ENCODE measurements at places on chromosomes 16 and 17.

GRCh38 chr17:10585529-10585928 is 36.1 kb upstream of the MYH2 start:
- peaks cover 37% of the 10 kb centered on the region for H3K27me3 ChIP-seq
- H3K4me3 ChIP-seq: no peak overlapping the region
- no peaks in the 10 kb centered on the region for H3K36me3 ChIP-seq
- DNase-seq: no peak
- no peak overlapping the region for H3K27ac ChIP-seq

DNA sequence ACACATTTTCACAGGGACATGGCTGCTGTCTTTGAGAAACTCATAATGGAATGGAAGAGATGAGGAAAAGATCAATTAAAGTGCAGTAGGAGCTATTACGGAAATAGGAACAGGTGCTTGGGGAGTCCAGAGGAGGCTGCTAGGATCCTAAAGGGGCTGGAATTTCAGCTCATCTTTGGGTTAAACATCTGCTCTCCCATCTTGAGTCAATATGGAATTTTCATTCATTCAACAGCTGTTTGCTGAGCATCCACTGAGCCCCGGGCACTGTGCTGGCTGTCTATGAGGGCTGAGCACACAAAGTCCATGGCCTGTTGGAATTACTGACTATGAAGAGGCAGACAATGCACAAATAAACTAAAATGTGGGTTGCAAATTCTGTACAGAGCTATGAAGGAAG is 47.9 kb downstream of the ASIC2 start:
- peaks cover 30% of the 10 kb centered on the region for H3K27me3 ChIP-seq
- no peak overlapping the region for H3K27ac ChIP-seq
- H3K36me3 ChIP-seq: no peaks in the 10 kb centered on the region
- DNase-seq: no peak
- no peaks in the 10 kb centered on the region for H3K4me1 ChIP-seq

- DNase-seq: no peak
- no peaks in the 10 kb centered on the region for H3K4me1 ChIP-seq
- H3K27me3 ChIP-seq: peaks cover 28% of the 10 kb centered on the region
- no peak overlapping the region for H3K27ac ChIP-seq
- H3K36me3 ChIP-seq: peaks cover 3% of the 10 kb centered on the region
These were observed 31.5 kb downstream of the WSCD1 start for GRCh38 chr17:6101706-6102105.

GRCh38 chr17:29341726-29342125 is 47.8 kb upstream of the NUFIP2 start:
- DNase-seq: no peak
- H3K4me3 ChIP-seq: no peak overlapping the region
- no peak overlapping the region for H3K27ac ChIP-seq

GRCh38 chr17:79561486-79562133 is 49.2 kb downstream of the RBFOX3 start:
- H3K36me3 ChIP-seq: peaks cover 3% of the 10 kb centered on the region
- peaks cover 69% of the 10 kb centered on the region for H3K27me3 ChIP-seq
- no peak overlapping the region for H3K27ac ChIP-seq
- H3K4me3 ChIP-seq: no peak overlapping the region

- no peak overlapping the region for H3K4me3 ChIP-seq
- no peaks in the 10 kb centered on the region for H3K4me1 ChIP-seq
- no peak overlapping the region for H3K27ac ChIP-seq
- no peak for DNase-seq
- H3K27me3 ChIP-seq: no peaks in the 10 kb centered on the region
These were observed 23.6 kb downstream of the CENPV start for GRCh38 chr17:16329519-16330271.

DNA sequence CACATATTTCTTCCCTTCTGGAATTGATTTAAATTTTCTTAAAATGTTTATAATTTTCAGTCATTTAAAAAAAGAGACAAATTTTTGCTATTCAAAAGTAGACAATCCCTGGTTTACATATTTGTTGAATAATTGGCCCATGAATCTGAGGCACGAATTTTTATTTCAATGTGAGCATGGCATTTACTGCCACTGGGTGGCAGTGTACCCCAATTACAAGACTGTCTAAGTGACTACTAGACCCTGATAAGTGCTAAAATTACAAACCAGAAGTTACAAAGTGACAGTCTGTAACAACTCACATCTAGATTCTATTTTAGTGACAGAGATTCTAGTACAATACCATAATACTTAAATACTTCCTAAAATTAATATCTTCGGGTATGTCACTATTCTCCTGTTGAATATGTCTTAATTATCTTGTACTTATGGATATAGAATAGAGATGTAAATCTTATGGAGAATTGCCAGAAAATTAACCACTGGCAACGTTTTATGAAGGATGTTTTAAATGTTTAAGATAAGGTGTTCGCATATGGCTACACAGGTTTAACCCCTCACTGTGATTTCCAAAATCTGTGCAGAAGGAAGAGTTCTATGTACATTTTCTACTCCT is 235.8 kb downstream of the MAP2K4 start:
- no peaks in the 10 kb centered on the region for H3K36me3 ChIP-seq
- H3K27me3 ChIP-seq: peaks cover 11% of the 10 kb centered on the region
- H3K4me1 ChIP-seq: no peaks in the 10 kb centered on the region
- DNase-seq: no peak
- no peak overlapping the region for H3K4me3 ChIP-seq

GRCh38 chr16:79845734-79846135 is 245.2 kb upstream of the MAF start:
- no peaks in the 10 kb centered on the region for H3K4me1 ChIP-seq
- no peak overlapping the region for H3K4me3 ChIP-seq
- H3K36me3 ChIP-seq: no peaks in the 10 kb centered on the region
- DNase-seq: no peak
